Germinal center (tissue), 1 donor: ENCODE measurements at places on chromosomes 11 and 22.

DNA sequence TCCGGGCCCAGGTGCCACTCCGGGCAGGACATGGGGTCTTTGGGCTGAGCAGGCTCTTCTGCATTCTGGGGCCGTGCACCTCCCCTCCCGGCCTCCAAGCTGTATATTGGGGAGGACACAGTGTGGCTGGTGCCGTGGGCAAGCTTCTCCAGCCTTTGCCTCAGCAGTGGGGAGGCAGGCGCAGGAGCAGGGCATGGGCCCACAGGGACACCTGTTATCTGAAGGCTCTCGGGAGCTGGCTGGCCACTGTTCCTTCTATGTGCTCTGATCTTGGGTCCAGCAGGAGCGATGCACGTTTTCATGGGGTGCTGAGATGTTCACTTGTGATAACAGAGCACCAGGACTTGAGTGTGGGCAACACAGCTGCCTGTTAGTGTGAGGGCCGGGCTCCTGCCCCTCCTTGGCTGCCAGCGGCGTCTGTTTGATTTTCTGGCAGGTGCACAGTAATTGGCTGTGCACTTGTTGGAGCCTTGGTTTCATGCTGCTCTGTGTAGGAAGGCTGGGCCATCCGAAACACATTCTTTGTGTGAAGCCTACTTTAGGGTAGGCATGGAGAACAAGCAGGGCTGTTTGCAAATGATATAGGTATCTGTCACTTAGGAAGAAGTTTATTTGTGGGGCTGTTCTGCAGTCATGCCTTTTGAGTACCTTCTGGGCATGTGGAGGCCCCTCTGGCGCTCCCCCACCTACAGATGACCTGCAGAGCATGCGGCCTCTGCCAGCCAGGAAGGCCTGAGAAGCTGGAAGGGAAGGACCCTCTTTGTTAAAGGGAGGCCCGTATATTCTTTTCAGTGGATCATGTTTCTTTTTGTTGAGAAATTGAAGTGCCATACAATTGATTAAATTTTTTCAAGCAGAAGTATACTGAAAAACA, 201.5 kb downstream of the TBC1D22A start:
- no peak for DNase-seq

GRCh38 chr22:32685512-32685911, 116.0 kb upstream of the TIMP3 start:
- no peak for DNase-seq

DNA sequence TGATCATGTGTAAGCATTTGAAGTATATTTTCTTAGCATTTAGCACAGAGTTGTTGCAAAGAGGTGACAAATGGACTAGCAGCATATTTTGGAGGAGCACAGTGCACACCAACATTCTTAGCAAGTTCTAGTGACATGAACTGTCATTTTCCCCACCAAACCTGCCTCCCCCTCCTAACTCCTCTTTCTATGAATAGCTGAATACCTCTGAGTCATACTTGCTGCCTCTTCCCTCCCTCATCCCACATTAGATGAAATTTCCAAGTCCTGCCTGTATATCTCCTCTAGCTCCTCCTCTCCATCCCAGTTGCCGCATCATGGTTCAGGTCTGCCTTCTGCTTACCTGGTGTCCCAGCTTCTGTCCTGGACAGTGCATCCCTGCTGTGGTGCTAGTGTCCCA, 7.2 kb downstream of the OSBP2 start:
- no peak for DNase-seq

DNA sequence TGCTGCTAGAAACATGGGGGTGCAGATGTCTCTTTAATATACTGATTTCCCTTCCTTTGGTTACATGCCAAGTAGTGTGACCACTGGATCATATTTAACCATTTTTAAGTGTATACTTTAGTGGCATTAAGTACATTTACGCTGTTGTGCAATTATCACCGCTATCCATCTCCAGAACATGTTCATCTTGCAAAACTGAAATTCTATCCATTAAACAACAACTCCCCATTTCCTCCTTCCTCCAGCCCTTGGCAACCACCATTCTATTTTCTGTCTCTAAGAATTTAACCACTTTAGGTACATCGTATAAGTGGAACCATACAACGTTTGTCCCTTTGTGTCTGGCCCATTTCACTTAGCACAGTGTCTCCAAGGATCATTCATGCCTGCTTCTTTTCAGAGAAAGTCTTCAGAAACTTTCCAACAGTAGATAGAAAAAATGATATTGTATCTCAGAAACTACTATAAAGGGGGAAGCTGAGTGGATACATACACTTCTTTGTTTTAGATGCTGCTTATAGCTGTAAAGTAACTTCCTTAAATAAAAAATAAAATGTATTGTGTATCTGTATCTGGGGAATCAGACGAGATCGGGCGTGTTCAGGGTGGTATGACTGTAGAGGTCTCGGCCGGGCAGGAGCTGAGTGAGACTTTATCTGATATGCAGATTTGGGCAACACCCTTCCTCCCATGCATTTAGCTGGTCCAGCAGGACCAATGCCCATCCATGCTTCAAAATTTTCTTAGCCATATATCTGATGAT, 44.6 kb upstream of the ZBED5 start:
- no peak for DNase-seq

DNA sequence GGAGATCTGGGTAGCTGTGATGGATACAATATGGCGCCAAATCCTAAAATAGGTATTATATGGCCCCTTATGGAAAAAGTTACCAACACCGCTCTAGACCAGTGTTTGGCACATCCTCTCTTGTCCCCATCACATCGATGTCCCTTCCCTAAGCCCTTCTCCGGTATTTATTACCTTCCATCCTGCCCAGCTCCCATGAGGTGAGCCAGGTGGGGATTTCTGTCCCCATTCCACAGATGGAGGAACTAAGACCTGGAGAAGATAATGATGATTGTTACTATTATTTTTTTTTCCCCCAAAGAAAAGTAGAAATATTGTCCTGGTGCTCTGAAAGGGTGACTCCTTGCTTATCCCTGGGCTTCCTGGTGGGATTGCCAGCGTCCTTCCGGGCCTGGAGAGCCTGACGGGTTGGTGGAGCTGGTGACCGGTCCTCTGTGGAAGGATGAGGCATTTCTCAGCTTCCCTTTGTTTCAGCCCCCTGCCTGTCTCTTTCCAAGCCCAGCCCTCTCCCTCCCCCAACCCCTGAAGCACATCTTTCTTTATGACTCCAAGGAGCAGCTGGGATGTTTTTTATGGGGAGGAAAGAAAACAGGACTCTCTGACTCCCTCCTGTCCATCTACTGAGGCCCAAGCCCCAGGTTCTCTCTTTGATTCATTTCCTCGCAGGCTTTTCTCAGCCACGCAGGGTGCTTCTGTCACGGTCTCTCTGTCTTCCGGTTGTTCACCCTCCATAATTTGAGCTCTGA, 65.4 kb downstream of the TP53I11 start:
- DNase-seq, result no peak

DNA sequence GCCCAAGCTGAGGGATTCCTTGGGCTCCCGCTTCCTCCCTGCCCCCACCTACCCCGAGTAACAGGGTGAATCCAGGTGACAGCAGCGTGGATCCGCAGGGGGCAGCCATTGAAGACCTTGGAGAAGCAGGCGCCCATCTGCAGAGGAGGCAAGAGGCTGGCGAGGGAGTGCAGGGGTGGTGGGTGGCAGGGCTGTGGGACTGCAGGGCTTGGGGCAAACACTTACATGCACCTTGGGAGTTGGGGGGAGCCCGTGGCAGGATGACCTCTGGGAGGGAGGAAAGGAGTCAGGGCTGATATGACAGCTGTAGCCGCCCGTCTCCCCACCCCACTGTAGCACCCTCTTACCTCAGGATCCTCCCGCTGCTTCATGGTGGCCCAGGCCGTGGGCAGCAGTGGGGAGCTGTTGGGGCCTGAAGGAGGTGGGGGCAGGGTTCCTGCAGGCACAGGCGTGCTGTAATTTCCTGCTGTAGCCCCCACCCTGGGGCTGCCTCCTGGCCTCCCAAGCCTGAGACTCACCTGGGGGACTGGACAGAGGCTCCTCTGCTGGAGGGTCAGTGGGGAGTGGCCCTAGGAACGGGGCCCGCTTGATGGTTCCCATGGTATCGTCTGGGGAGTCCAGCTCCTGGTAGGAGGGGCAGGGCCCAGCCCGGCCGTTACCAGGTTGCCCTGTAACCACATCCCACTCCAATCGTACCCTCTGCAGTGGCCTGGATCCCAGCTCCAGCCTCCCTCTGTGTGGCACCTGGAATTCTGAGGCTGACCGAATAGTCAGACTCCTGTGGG, 6.1 kb downstream of the MAP4K2 start:
- no peak for DNase-seq

GRCh38 chr11:130560000-130560780, 111.7 kb downstream of the ADAMTS15 start:
- no peak for DNase-seq

- DNase-seq, result no peak
These were observed 82.9 kb upstream of the THY1 start for GRCh38 chr11:119505861-119506260.

DNA sequence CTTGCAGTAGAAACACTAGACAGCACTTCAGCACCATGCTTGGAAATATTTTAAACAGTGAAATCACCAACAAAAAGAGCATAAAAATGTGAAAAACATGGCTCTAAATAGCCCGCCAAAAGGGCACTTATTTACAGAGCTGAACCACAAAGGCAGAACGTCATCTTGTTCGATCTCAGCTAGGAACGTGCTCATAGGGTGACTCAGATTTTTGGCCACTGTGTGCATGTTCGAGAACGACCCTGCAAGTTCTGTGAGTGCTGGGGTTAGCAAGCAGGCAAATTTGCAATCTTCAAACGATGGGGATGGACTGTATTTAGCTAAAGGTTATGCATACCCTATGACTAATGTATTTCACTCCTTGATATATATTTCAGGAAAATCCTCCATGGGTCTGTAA, 30.6 kb downstream of the OR2AT4 start:
- DNase-seq, result no peak

DNA sequence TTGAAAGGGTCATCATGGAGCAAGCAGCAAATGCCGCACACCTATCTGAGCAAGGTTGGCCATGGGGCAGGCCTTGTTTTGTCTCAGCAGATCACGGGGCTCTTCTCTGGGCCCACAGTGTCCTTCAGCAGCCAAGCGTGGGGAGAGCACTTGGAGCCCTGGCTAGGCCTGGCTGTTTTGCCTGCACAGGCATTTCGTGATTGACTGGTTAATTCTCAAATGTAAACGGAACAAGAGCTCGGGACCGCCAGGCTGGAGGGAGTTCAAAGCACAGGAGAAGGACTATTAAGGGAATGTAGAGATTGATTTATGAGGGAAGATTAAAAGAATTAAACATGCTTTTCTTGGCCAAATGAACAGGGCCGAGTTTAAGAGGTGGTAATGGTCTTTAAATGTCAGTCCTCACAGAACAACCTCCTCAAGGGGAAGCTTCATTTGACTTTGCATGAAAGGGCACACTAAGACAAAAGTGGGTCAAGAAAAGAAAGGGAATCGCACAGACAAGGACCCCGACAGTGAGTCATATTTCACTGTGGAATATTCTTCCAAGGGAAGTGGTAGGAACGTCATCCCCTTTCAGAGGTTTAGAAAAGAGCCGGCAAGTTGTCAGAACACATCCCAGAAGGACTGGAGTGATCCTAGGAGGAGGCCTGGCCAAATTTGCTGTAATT, 20.7 kb downstream of the SPON1 start:
- no peak for DNase-seq

- no peak for DNase-seq
These were observed 72.0 kb downstream of the FLI1 start for GRCh38 chr11:128765571-128766549.

GRCh38 chr22:20852503-20852902, 6.1 kb downstream of the PI4KA start:
- DNase-seq, result no peak

DNA sequence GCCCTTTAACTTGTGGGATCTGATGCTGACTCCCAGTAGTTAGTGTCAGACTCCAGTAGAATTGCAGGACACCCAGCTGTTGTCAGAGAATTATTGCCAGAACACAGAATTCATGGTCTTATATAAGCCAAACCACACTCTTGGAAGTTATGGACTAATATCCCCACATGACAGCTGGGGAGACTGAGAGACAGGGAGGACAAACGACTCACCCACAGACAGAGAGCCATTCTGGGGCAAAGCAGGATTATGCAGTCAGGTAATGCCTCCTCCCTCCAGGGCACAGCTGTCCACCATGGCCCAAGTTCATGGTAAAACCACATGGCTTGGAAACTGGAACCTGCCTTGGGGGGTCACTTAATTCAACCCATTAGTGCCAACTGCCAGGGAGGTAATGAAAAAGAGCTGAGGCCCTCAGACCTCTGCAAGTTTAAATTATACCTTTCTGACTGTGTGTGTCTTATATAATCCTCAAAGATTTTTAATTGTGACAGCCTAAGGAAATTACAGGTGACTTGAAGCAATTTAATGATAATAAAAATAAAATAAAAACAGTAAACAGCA, 299.5 kb downstream of the BUD13 start:
- no peak for DNase-seq

DNA sequence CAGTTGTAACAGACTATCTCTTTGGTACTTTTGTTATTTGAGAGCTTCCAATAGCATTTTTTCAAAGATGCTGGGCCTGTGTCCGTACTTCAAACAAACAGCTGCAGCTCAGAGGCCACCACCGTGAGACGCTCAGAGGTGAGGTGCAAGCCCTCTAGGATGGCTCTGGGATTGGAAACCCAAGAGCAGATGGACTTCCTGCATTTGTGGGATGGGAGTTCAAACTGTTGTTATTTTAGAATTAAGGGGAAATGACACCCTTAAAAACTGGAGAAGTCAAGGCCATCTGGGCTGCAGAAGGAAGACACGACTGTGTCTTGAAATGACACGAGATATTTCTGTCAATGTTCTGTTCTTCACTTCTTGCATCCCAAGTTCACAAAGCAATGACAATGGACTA, 9.2 kb upstream of the IL10RA start:
- DNase-seq, result no peak

- no peak for DNase-seq
These were observed 1.9 kb upstream of the CHKA start for GRCh38 chr11:68122936-68123539.

- DNase-seq, result no peak
These were observed 51.2 kb upstream of the ELF5 start for GRCh38 chr11:34564807-34565241.

- no peak for DNase-seq
These were observed 664.5 kb downstream of the KCNA4 start for GRCh38 chr11:29352273-29352795.

DNA sequence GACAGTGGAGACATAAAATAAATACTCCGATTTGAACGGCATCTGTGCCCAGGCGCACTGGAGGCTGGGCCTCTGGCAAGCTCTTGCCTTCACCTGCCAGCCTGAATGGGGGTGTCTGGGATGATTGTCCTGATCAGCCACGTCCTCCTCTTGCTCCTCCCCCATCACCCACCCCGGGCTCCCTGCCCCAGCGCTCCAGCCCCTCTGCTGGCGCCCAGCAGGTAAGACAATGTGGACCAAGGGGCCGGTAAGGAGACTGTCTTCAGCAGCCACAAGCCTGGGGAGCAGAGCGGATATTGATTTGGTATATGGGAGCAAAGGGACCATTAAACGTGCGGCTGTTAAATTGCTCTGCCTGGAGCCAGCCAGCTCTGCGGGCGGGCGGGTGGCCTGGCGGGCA, 24.9 kb downstream of the WNT11 start:
- no peak for DNase-seq
